GM23338 (cell line): ENCODE measurements at places on chromosomes 7 and 10. TPM values are rescaled to one million over a fixed set of nuclear protein-coding genes. Genes with fewer than 3 reads are reported as not detected.
A peak's percentile ranks its signal among the peaks of the same experiment; 100 is the strongest.

The PRF1 gene
- 0.13 TPM in 1 of 2 replicates, not detected in the other for polyA plus RNA-seq

GRCh38 chr10:80491251-80492102 lies 37.4 kb downstream of the TSPAN14 start:
- DNase-seq = no peak
- no peak overlapping the region for H3K27ac ChIP-seq
- H3K4me1 ChIP-seq = peaks cover 11% of the 10 kb centered on the region
- no peaks in the 10 kb centered on the region for H3K36me3 ChIP-seq
- H3K27me3 ChIP-seq = no peaks in the 10 kb centered on the region
- H3K4me3 ChIP-seq = no peak overlapping the region

DNA sequence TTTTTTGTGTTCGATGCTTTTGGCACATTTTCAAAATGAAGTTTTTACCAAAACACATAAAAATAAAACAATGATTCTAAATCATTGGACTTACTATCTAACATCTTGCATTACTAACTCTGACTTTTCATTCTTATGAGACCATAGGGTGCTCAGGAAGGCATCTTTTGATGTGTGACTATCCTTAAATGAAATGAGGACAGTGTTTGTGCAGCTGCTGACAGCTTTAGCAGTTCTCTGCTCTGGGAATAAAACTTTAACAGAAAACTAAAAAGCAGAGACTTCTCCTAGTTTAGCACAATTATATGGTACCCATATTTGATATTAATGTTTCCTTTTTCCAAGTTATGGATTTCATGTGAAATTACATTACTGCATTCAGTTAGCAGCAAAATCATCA lies 471.6 kb downstream of the ARL4A start:
- DNase-seq = no peak
- H3K4me3 ChIP-seq = no peak overlapping the region
- no peaks in the 10 kb centered on the region; the same call in 1 of the 2 replicates for H3K4me1 ChIP-seq
- no peaks in the 10 kb centered on the region for H3K27me3 ChIP-seq
- H3K27ac ChIP-seq = no peak overlapping the region
- H3K36me3 ChIP-seq = no peaks in the 10 kb centered on the region

DNA sequence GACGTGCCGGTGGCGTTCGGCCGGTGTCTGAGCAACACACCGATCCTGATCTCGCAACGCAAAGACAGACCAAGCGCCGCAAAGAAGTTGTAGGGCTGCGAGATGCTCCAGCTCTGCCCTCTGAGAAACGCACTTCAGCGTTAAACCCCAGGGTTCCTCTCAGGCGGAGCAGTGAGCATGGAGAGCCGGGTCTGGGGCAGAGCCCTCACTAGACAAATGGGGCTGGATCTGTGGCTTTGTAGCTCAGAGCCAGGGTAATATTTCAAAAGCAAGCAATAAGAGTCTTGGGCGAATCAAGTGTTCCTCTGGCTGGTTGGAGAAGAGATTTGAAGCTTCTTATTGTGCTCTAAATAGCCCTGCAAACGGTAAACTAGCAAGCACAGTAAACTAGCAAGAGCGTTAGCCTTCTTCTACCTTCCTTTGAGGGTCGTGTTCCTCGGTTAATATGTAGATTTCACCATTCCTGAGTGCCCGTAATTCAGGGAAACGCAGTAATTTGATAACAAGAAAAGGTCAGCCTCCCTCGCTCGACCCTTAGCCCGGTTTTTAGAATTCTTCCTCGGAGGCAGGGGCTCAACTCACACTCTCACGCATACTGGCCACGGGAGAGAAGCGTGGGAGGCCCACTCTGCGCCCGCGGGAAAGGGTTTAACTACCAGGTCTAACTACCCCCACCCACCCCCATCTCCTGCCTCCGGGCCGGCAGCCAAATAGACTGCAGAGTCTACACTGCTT lies 6.7 kb downstream of the SKAP2 start:
- DNase-seq = peak; percentile 72
- peaks cover 93% of the 10 kb centered on the region for H3K27me3 ChIP-seq
- no peaks in the 10 kb centered on the region for H3K36me3 ChIP-seq
- peaks cover 28% of the 10 kb centered on the region for H3K4me1 ChIP-seq

DNA sequence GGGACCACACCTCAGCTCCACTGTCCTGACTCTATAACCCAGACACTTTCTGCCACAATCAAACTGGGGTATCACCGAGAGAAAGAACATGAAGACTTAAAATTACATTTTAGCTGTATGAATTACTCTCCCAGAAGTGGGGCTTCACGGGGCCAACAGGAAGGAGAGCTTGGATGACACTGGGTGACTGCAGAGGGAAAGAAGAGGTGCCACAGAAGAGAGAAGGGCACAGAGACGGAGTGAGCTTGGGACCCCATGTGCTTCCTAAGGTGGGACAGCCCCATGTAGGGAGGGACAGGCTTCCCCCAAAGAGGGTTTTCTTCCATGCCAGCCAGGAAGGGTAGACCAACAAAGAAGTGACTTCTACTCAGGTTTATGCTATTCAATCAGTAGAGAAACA lies 162.0 kb upstream of the RHEB start:
- no peak for DNase-seq
- no peak overlapping the region for H3K4me3 ChIP-seq
- no peak overlapping the region for H3K27ac ChIP-seq
- H3K36me3 ChIP-seq = no peaks in the 10 kb centered on the region
- no peaks in the 10 kb centered on the region for H3K27me3 ChIP-seq
- H3K4me1 ChIP-seq = no peaks in the 10 kb centered on the region

The PTPRN2 gene
- polyA plus RNA-seq = 0.87 and 1.4 TPM in 2 replicates

DNA sequence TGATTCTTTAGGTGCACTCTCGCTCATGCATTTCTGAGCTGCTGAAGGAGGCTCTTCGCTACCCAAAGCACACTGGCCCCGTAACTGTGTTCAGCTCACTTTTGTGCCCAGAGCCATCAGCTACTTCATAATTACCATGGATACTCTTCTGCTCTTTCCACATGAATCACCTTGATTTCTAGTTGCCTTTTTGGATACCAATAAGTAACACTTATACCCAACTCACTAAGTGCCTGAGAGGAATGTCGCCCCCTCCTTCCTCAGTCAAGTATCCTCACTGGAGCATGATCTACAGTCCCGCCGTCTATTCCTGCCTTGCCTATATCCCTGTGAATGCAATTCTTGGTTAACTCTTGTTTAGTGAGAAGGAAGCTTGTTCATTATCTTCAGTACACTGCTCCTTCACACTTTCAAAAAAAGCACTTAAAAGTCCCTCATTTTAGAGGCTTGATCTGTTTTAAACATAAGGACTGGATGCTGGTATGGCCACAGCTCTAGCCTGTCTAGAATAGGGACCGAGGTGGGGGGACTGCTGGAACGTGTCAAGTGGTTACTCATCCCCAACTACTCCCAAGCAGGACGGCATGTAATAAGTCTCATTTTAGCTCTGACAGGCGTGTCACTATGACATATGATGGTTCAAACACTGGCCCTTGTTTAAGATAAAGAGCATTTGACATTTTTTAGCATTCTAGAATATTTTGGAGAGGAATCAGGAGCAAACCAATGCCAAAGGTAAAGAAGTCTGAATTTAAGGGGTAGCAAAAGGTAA lies 23.7 kb downstream of the SVIL start:
- DNase-seq = no peak
- no peak overlapping the region for H3K4me3 ChIP-seq
- no peak overlapping the region for H3K27ac ChIP-seq
- no peaks in the 10 kb centered on the region for H3K27me3 ChIP-seq
- no peaks in the 10 kb centered on the region for H3K36me3 ChIP-seq
